Nucleus accumbens (tissue), 56 donors: ENCODE measurements at places on chromosomes 16 and 17.

DNA sequence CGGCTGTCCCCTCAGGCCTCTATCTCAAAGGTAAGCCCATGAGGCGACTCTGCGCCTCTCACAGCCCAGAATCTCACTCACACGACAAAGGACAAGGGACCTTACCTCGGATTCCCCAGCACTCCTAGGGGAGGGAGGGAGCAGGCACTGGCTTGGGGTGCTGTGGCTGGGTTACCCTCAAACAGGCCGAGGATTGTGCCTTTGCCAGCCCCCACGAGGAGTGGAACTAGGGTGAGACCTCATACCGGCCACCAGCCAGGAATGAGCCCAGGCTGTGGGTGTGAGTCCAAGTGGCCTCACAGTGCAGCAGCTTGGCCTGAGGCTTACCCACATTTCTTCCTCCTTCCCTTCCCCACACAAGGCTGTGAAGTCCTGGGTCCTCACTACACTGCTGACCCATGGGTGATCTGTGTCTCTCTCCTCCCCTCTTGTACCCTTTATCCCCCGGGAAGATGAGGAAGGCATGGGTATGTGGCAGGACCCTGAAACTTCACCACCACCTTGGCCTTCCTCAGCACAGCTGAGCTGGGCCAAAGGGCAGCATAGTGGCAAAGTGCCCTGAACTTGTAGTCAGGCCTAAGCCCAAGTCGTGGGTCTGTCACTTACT lies 5.9 kb downstream of the PROCA1 start:
- no peak for DNase-seq

DNA sequence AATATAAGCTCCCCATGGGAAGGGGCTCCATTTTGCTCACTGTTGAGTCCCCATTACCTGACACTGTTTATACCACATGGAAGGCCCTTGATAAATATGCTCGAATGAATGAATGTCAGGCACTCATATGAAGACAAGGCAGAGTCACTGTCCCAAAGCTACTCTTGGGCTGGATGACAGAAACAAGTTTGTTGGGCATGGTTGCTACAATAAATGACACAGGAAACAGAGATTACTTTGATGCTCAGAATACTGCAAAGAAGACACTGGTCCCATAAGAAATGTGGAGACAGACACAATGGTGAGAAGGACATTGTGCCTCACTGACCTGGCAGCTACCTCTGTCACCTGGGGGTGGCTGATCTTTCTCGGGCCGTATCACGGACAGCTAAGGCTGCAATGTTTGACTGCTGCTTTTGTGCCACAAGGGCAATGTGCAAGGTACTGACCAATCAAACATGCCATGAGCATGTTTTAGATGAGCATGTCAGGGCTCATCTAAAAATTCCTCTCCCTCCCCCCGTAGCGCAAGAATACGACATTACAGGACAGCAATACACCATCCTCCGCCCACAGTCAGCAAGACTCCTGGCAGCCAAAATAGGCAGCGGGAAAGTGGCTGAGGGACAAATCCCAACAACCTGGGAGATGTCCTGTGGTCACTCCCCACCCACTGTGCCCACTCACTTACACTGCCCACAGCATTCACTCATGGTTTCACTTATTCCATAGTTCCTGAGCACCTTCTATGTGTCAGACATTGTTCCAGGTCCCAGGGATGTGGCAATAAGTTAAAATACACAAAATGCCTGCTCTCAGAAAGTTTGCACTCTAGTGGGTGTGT lies 5.0 kb downstream of the PIK3R6 start:
- DNase-seq: no peak

GRCh38 chr16:66007717-66008116 lies 358.8 kb upstream of the CDH5 start:
- DNase-seq: no peak

DNA sequence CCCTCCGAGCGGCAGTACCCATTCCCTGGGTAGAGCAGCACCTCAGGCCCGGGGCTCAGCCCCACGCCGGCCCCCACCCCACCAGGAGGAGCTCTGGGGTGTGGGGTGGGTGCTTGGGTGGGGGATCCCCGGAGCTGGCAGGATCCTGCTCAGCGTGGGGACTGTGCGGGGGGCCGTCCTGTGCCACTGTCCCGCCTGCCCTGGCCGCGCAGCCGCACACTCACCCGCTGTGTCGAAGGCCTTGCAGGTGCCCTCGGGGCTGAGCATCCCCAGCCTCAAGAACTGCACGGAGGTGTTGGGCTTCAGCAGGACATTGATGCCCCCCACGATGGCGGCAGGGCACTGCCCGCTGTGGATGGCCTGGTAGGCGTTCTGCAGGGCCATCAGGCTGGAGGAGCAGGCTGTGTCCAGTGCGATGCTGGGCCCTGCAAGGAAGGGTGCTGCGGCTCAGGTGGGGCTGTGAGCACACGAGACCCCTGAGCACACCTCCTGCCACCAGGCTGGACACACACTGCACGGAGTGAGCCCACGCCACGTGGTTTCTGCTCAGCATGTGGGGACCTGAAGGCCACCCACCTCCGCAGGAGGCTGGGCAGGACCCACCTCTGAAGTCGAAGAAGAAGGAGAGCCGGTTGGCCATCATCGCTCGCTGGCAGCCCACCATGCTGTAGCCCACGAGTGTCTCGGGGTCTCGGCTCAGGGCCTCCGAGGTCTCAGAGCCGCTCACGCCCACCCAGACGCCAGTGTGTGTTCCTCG lies 4.9 kb downstream of the FASN start:
- DNase-seq: no peak

DNA sequence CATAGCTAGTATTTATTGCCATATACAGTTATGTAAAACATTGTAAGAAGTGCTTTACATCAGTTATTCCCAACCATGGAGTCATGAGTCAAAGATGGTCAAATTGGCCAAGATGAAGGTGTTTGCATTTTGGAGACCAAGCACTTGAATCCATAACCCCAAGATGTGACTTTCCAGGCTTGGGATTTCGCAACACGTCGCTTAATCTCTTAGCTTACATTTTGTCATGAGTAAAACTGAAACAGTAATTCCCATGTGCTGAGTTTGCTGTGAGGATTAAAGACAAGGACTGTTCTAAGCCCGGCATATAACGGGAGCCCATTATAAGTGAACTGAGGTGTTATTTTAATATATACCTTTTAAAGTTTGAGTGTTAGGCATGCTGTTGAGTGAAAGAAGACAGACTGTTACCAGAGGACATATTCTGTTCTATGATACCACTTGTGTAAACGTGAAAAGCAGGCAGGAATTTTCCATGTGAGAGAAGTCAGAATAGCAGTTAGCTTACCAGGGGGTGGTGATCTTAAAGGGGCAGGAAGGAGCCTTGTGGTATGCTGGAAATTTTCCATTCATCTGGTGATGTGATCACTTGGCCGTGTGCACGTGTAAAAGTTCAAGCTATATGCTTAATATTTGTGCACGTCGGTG lies 484.9 kb downstream of the WWOX start:
- DNase-seq: no peak

- no peak for DNase-seq
Observed at GRCh38 chr16:83475108-83475507, 332.7 kb upstream of the HSBP1 start.

DNA sequence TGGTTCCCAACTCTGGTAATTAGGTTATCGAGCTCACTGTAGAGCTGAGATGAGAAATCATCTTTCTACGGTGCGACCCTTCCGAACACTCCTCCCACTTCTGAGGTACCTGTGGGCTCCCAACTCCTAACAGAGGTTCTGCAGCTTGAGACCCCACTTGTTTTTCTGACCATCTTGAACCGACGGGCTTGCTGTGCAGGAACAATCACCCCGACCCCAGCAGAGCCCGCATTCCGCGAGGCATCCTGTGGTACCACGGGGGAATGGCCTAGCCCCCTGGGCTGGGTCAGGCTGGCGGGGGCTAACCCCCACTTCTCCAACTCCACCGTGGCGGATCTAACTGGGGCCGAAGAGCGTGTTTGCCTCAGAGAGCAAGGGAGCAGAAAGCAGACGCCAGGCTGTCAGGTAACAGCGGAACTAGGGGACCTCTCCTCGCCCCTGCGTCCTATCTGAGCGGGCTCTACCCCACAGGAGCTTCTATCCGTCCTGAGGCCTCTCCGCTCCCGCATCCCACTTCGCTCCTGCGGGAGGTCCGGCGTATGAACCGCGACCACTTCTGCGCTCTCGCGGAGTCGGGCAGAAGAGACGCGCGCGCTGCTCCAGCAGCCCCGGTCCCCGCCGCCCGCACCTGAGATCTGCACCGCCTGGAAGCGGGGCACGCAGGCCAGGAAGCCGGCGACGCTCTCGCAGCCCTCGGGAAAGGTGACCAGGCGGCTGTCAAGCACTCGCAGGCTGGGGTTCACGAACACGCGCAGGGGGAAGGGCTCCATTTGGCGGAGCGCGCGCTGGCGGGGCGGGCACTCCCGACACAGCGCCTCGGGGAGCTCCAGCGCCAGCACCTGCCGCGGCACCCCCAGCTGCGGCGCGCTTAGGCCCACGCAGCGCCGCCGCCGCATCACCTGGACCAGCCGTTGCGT lies 761 bp downstream of the PDF start:
- no peak for DNase-seq

DNA sequence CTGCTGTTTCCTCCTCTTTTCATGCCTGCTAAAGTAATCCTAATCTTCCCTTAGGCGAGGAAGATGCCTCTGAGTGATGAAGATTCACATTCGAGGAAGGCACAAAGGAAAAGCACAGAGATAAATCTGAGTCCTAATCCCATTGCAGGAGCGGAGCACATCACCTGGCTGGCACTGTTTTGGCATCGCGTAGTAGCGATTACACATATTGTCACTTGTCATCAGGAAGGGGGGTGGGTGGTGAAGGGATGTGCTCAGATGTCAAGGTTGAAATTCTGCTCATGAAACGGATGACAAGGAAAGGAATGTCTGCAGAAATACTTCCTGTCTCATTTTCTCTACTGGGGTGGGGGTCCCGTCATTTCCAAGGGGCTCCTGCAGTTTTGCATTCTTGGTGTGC lies 363.1 kb upstream of the EEF2KMT start:
- peak; percentile 53 for DNase-seq

DNA sequence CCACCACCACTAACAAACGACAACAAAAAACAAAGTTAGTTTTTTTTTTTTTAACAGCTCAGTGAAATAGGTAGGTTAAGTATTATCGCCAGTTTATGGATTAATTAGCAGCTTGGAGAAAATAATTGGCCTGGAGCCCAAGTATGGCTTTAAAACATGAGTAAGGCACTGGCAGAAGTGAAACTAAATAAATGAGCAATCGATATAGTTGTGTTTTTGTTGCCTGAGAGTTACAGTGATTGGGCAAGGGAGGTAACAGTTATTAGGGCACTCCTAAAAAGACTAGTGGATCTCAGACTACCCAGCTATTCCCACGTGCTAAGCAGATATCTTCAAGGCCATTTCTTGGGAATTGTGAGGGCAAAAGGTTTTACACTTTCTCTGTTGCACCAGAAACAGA lies 2.4 kb downstream of the MLKL start:
- DNase-seq: no peak
